Right lung (tissue), 10 donors: ENCODE measurements at places on chromosomes 1 and 21.

DNA sequence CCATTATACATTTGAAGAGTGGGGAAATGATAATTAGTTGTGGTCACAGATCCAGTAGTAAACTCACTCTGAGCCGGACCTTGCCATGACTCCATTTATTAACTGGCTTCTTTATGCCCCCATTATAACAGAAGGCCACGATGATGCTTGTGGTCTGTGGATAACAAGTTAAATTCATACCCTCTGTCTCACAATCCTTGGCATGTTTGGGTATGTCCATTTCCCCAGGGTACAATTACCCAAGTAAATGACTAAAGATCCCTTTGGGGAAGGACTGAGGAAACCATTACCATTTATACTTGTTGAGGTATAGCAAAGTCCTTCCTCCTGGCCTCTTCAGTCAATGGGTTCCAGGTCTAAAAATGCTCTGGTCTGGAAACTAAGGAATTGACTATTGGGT is 7.3 kb upstream of the USP1 start:
- DNase-seq, result no peak

- no peak for DNase-seq
Observed at GRCh38 chr1:41639332-41639936, 155.0 kb upstream of the EDN2 start.

GRCh38 chr1:32539584-32540571 is 651 bp downstream of the ZBTB8A start:
- DNase-seq, result no peak

- DNase-seq, result no peak
Observed at GRCh38 chr1:21871943-21872342, 59.9 kb downstream of the LDLRAD2 start.

DNA sequence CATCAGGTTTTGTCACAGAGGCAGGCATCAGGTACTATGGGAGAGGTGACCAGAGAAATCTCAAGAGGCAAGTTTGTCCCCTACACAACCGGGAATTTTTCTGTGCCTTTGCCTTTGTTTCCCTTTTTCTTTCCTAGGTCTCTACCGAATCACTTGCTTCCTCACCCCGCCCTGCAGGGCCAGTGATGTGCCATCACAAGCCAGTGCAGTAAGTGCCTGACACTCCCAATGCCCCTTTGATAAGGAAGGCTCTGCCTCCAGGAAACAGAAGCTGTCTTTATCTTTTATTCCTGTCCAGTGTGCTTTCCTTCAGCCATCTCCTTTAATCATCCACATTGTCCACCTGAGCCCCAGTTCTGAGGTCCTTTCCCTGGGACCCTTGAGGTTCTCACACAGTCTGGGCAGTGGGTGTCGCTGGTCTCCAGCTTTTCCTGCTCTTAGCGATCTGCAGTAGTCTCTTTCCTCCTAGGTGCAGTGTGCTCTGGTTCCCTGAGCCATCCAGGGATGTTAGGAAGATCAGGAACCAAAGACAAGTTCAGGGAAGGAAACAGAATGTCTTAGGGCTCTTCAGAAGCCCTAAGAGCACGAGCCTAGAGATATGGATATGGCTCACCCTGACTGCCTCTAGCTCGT is 36.6 kb downstream of the GJA5 start:
- DNase-seq, result peak; percentile 58

DNA sequence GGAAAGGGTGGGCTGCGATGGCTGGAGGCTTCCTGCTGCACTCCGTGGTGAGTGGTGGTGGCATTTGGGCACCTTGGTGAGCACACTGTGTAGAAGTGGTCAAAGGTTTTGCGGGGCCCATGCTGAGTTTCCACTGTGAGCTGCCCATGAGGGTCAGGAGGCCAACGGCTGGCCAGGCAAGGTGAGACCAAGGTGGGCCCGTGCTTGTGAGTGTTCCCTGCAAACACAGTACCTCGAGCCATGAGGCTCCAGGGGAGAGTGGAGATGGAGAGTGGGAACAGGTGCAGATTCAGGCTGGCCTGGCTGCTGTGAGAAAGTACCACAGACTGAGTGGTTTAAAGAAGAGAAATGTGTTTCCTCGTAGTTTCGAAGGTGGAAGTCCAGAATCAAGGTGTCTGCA is 40.8 kb downstream of the AJAP1 start:
- no peak for DNase-seq

GRCh38 chr1:191575180-191575579 is 583.1 kb upstream of the RGS18 start:
- no peak for DNase-seq

DNA sequence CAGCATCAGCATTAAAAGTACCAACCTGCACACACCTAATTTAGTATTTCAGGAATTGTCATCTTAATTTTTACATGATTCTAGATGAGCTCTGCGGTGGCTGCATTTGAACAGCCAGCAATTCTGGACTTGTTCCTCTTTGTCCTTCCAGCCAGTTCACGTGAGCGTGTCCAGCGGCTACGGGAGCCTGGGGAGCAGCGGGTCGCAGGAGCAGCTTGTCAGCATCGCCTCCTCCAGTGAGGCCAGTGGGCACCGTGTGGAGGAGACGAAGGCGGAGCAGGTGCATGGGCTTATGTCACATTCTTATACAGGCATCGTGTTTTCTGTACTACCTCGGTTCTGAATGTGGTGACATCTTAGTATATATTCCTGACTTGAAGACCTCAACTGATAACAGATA is 25.7 kb downstream of the PER3 start:
- no peak for DNase-seq
